Kasumi-1 (cell line): ENCODE measurements at places on chromosomes 3 and 15.

- DNase-seq, result no peak
Measured at GRCh38 chr15:100096700-100097099, 245.1 kb downstream of the ADAMTS17 start.

DNA sequence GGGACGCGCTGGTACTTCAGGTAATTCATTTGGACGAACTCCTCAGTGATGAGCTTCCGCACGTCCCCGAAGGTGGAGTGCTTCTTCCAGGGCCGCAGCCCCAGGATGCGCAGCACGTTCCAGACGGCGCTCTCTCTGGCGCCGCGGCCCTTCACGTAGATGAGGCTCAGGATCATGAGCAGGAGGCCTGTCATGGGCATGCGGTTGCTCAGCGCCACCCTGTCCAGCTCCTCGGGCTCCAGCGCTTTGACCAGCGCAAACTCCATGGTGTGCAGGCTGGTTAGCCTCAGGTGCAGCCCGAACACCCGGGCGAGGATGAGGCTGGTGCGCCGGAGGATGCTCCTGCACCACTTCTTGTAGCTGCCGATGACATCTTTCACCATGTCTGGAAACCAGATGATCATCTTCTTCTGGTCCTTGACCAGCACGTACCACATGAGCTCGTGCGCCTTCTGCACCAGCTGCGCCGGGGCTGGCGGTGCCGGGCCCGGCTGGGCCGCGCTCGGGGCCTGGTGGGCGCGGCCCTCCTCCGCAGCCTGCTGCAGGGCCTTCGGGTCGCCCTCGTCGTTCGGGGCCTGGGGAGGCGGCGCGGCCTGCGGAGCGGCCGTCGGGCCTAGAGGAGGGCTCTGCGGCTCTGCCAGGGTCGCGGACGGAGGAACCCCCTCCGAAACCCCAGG, 501 bp downstream of the NDN start:
- no peak for DNase-seq

DNA sequence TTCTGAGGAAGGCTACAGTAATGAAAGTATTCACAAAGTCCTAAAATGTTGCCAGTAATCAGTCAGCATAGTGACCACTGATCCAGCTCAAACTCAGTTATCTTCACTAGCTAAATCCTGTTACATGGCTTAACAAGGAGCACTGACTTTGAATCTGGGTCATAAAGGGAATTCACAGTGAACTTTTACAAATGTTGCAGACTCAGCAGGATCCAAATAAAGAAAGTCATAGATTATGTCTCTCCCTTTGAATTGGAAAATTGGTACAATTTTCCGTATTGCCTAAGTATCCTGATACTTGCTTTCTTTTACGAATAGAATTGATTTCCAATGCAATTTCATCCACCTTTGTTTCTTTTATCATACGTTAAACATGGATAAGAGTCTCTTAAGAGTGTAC, 431.5 kb upstream of the CNTN6 start:
- DNase-seq, result no peak

GRCh38 chr15:92157666-92158298, 235.9 kb upstream of the ST8SIA2 start:
- DNase-seq, result no peak

GRCh38 chr3:143016321-143016972, 15.1 kb downstream of the U2SURP start:
- peak; percentile 42 for DNase-seq

DNA sequence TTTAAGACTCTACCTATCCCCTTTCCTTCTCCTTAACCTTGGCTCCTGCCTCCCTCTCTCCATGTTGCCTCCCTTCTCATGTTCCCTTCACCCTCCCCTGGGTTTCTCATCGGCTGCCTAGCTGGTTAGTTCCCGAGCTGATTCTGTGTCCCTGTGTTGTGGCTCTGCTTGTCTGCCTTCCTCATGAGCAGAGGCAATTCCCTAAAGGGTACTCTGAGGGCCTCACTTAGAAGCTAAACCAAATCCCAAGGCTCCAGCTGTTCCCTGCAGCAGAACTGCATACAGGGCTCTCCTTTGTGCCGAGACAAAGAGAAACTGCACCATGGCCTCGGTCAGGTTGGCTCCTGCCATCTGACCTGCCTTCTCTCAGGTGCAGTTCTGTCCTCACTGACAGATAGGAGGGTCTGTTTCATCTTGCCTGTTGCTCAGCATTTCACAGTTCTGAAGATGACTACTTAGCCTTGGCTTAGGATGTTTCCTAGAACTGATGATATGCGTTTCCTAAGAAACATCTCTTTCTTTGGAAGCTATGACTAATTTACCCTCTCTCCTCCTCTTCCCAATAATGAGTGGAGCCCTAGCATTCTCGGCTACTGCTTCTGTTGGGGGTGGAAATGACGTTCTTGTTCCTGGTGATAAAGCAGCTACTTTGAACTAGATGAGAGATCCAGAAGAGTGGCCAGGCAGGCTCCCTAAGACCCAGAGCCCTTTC, 27.1 kb downstream of the DUOX1 start:
- DNase-seq, result no peak
